KBM-7 (cell line): ENCODE measurements at places on chromosomes 5 and 9.
A peak's percentile ranks its signal among the peaks of the same experiment; 100 is the strongest.

GRCh38 chr5:55205001-55205400, 22.1 kb downstream of the MCIDAS start:
- DNase-seq, result no peak

GRCh38 chr5:126402621-126403555, 20.3 kb upstream of the GRAMD2B start:
- DNase-seq, result no peak

- DNase-seq, result no peak
Observed at GRCh38 chr9:2613730-2614271, 7.8 kb upstream of the VLDLR start.

DNA sequence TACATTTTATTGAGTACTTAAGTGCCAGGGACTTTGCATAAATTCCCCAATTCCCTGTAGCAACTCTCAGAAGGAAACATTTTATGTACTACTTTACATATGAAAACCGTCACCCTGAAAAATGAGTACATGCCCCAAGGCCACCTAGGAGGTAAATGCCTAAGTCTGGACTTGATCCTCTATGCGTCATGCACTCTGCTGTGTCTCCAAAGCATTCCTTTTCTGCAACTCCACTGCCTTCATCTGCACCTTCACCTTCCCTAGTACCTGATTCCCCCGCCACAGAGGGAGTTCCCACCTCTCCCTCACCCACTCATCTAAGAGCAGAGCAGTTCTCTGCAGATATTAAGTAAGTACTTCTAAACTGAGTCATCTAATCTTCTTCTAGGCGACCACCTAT, 75.2 kb upstream of the HRH2 start:
- DNase-seq, result no peak

DNA sequence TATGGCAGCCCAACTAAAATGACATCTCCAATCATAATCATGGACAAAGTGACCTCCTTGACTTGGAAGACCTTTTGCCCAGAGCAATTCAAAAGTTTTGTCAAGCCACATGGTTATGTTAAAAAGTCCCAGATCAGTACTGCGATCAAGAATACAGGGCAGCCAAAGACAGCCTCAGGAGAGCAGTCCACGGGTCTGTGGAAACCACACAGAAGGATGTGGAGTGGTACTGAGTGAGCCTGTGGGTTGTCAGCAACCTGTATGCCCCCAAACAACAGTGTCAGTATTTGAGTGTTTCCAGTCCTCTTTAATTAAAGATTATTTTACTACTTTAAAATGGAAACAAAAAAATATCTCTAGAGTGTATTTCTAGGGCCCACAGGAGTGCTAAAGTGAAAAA, 345.4 kb upstream of the EFNA5 start:
- no peak for DNase-seq

GRCh38 chr5:108602830-108603229, 144.9 kb upstream of the FER start:
- no peak for DNase-seq

DNA sequence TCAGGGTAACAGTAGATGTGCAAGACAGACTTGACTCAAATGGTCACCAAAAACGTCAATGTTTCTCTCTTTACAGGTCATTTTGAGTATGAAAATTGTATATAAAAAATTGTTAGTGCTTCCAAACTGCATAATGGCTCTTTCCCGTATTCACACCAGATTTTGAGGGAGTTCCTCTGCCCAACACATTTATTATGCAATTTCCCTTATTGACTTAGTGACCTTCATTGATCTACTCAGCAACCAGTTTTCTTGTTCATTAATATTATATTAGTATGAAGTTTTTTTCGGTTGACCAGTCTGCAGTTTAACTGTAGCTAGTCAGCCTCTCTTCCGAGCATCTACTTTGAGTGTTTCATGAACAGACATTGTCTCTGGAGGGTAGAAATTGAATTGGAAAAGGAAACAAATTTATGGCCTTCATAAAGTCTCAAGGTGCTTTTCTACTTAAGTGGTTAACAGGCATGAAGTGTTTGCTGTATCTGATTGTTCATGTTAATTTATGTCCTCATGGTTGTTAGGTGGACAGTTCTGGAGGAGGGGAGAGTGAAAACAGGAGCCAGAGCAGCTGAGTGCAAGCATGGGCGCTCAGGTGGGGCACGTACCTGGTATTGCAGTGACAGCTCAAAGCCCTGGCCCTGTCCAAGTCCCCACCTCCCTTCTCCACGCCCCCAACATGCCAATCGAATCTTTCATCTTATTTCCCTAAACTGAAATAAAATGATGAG, 240.2 kb downstream of the RFK start:
- DNase-seq, result no peak

DNA sequence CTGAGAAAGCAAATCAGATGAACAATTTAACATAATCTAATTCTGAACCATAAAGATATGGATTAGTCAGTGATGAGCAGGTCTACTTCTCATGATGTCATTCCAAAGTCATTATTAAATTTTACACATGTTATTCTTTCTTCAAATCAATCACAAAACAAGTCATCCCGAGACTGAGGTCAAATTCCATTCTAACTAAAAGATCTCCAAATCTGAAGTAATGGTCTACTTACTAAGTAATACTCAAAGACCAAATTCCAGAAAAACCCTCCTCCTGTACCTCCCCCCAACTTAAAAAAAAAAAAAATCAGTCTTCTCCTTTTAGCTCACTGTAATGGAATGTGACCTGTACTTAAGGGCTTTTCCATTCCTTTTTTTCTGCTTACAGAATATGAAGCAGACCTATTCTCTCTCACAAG, 4.7 kb downstream of the PFDN1 start:
- DNase-seq, result no peak

GRCh38 chr5:168019143-168019542, 272.3 kb upstream of the WWC1 start:
- no peak for DNase-seq

DNA sequence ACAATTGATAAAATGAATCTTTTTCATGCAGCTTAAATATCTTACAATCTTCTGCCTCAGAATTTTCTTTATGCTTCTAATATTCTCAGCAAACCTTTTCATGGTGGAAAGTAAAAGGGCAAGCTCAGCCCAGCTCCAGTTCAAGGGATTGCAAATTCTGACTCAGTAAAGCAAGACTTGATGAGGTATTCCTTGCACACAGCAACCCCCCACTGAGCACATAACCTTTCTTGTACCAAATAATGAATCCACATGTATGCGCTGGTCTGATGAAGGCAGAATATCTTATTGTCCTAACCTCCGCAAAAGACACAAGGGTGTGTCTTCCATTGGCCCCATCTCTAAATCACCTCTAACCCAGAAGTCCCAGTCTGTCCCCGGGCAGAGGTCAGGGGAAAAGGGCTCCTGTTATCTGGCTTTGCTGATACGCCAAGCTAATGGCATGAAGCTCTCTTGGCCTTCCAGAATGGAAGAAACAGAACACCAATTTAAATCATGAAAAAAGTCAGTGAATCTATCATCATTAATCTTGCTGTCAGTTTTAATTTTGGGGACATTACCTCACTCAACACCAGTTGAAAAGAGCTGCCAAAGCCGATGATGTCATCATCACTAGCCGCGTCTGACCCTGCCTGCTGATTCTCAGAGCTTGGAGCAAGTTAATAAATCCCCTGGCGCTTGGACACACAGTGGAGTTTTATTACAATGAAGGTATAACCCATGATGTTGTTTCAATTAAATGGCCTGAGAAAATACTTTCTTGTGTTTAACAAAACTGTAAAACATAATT, 592.5 kb upstream of the CLINT1 start:
- DNase-seq, result no peak

GRCh38 chr5:51846015-51846414, 462.8 kb downstream of the ISL1 start:
- DNase-seq, result no peak

DNA sequence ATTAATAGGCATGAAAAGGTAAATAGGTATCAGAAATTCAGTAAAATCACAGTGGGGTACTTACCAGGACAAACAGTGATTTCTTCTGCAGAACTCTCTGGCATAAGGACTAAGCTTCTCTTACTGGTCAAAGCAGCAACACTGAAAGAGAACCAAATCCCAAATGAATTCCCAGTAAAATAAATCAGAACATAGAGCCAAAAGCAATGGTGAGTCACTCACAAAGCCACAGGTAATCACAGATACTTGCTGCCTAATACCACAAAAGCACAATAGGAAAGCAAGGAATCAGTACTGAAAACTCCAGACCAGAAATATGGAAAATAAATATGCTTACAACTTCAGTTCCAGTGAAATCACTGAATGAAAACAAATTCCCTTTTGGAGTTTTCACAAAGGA, 50.7 kb downstream of the UIMC1 start:
- DNase-seq, result no peak

- no peak for DNase-seq
Observed at GRCh38 chr5:34062419-34062818, 19.4 kb upstream of the C1QTNF3 start.

DNA sequence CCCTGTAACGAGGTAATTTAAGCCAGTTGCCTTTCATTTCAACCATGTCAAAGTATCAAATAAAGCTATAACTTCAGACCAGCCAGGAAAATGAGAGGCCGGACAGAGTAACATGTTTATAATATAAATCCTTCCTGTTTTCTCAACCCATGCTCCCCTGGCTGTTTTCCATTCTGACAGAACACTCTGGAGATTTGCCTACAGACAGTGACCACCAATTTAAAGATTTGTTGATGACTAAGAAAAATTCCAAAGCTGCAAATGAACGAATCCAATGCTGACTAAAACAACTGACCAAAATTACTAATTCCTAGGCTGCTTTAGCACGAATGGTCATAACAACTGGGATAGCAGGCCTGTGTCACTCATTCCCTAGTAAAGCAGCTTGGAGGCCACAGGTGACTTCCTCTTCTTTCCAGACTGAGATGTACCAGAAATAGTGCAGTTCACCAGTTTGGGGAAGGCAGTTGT, 141.4 kb downstream of the AOPEP start:
- DNase-seq, result no peak

DNA sequence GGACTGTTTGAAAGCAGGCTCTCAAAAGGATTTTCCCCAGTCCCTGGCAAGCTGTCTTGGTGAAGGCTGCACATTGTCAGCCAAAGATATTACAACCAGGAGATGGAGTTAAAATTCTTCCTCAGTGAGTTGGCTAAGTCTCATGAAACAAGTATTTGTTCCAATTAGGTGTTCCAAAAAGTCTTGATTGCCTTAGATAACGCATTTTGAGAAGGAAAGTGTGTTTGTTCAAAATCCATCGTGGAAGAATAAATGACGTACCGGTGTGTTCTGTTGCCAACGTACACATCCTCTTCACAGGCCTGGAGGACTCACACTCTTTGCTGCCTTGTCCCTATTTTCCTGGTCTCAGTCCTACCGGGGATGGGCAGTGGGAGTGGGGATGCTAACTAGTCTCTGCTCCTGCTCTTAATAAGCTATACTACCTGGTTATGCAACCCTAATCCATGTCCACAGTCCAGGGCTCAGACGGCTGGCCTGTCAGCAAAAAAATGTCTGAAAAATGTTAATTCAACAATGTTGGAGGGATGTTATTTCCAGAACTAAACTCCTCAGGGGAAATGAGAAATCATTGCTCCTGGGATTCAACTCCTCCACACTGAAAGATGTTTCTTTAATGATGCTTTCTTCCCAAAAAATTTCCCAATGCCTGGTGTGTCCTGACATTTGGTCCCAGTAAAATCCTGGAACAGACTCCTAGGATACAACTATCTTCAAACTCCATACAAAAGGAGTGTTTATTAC, 175.3 kb upstream of the KLF9 start:
- no peak for DNase-seq

- DNase-seq, result no peak
Observed at GRCh38 chr5:113092683-113093082, 116.1 kb downstream of the DCP2 start.

- DNase-seq, result peak; percentile 50
Observed at GRCh38 chr9:136944212-136944518, 373 bp downstream of the FBXW5 start.

DNA sequence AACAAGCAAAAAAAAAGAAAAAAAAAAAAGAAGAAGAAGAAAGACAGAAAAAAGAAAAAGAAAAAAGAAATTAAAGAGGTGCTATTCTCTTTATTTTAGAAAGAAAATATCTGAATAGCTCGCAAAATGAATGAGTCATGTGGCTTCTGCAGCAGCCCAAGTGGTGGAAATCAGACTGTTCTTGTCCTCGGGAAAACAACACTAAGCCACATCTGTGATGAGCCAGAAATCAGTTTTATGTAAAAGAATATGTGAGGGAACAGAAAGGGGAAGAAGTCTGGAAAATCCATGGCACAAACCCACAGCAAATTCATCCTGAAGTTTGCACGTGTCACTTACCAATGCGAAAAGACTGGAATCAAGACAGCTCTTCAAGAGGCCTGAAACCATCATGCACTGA, 118.7 kb upstream of the GAS1 start:
- DNase-seq, result no peak

- DNase-seq, result no peak
Observed at GRCh38 chr9:75164573-75164972, 76.3 kb downstream of the OSTF1 start.

DNA sequence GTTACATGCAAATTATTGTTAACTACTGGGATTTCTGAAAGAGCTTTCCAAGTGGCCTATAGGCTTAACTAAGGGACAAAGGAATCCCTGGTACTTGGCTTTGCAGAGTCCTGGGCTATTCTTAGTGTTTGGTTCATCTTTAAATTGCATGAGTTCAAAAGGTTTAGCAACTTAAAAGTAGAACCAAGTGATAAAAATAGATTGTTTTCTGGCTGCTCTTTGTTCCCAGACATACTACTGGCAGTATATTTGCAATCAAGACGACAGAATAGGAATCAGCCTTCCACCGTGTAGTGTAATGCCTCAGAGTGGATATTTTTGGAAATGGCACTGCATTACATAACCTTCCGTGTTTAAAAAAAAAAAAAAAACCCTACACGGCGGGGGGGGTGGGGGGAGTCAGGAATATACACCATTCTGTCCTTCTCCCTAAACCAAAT, 1.0 kb downstream of the NREP start:
- peak; percentile 65 for DNase-seq

DNA sequence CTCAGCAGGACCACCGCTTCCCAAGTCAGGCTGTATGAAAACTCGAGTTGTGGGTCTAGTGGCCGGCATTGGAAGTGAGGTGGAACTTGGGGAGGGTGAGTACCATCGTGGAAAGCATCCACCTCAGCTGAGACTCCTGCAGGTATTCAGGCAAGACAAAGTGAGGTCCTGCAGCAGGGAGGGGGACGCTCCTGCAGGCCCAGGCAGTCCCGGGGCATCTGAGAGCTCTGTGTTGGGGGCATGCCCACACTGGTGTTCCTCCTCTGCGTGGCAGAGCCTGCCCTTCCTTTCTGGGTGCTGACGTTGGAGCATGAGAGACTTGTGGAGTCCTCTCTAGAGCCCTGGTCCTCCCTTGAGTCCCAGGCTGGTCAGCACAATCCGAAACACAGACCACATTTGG, 187.7 kb downstream of the CACNA1B start:
- DNase-seq, result no peak

DNA sequence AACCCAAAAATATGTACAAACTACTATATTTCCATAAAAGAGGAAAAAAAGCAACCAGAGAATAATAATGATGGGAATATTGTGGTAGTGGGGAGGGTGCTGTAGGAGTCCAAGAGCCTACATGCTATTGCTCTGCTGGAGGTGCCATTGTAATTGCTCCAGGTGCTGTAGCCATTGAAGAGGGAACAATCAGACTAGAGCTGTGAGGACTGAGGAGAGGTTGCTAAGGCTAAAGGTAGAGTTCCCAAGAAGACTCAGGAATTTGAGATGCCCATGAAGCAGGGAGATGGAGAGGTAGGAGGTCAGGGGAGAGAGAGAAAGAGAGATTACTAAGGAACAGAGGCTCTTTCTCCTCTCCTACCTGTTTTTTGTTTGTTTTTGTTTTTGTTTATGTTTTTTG, 394.0 kb downstream of the DMRTA1 start:
- DNase-seq, result no peak
